ENCODE measurements at places on chromosomes 6 and 20. TPM values are rescaled to one million over a fixed set of nuclear protein-coding genes. Genes with fewer than 3 reads are reported as not detected.

GRCh38 chr20:38173237-38174156 lies 8.4 kb upstream of the TGM2 start:
- H3K4me1 ChIP-seq = no peaks in the 10 kb centered on the region
- no peak overlapping the region for H3K27ac ChIP-seq
- H3K27me3 ChIP-seq = no peaks in the 10 kb centered on the region
- no peaks in the 10 kb centered on the region for H3K36me3 ChIP-seq
- no peak for DNase-seq
- H3K4me3 ChIP-seq = no peak overlapping the region

DNA sequence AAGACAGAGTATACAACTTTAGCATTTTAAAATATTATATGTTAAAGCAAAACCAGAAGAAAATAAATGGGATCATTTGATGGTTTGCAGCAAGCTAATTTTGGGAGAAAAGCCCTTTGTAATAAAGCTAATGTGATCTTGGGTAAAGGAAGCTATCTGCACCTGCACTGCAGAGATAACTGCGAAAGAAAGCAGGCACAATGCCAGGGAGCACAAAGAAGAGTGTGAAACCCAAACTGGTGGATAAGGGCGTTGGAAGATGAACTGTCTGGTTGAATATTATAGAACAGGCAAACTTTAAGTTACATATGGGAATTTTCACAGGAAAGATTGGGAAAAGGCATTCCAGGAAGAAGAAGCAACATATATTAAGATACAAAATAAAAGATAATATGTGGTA lies 179.2 kb upstream of the KHDRBS2 start:
- no peaks in the 10 kb centered on the region for H3K4me1 ChIP-seq

The KHDC1L gene
- not detected for polyA plus RNA-seq

DNA sequence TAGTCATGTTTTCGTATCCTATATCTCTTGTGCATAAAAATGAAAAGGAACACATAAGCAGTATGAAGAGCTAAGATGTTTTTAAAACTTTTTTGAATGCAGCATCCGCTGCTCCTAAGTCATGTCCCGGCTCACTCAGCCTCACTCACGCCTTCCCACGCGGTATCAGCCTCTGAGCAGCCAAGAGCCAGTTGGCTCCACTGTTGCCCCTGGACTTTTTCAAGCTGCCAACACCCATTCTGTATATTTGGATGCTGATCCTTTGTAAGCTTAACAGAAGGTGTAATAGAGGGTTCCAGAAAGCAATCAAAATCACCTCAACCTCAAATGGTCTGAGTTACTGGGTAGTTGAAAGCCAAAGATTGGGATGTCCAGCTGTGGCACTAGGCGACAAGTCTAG lies 139.3 kb downstream of the TTLL2 start:
- H3K36me3 ChIP-seq = no peaks in the 10 kb centered on the region
- peaks cover 2% of the 10 kb centered on the region for H3K27me3 ChIP-seq
- no peak overlapping the region for H3K27ac ChIP-seq
- no peak overlapping the region for H3K4me3 ChIP-seq

- H3K27me3 ChIP-seq = no peaks in the 10 kb centered on the region
- H3K4me3 ChIP-seq = no peak overlapping the region
- H3K4me1 ChIP-seq = no peaks in the 10 kb centered on the region
- H3K27ac ChIP-seq = no peak overlapping the region
- H3K36me3 ChIP-seq = no peaks in the 10 kb centered on the region
- DNase-seq = no peak
Observed at GRCh38 chr20:61310954-61311353, 58.9 kb downstream of the CDH4 start.

- H3K4me1 ChIP-seq = no peaks in the 10 kb centered on the region
- no peak overlapping the region for H3K27ac ChIP-seq
- no peaks in the 10 kb centered on the region for H3K36me3 ChIP-seq
- no peak for DNase-seq
Observed at GRCh38 chr6:7719364-7719850, 6.5 kb upstream of the BMP6 start.

- H3K27me3 ChIP-seq = no peaks in the 10 kb centered on the region
- H3K4me1 ChIP-seq = peaks cover 13% of the 10 kb centered on the region
- DNase-seq = no peak
Observed at GRCh38 chr6:70684794-70685493, 17.3 kb downstream of the SMAP1 start.

The PXDC1 gene
- not detected for polyA plus RNA-seq

DNA sequence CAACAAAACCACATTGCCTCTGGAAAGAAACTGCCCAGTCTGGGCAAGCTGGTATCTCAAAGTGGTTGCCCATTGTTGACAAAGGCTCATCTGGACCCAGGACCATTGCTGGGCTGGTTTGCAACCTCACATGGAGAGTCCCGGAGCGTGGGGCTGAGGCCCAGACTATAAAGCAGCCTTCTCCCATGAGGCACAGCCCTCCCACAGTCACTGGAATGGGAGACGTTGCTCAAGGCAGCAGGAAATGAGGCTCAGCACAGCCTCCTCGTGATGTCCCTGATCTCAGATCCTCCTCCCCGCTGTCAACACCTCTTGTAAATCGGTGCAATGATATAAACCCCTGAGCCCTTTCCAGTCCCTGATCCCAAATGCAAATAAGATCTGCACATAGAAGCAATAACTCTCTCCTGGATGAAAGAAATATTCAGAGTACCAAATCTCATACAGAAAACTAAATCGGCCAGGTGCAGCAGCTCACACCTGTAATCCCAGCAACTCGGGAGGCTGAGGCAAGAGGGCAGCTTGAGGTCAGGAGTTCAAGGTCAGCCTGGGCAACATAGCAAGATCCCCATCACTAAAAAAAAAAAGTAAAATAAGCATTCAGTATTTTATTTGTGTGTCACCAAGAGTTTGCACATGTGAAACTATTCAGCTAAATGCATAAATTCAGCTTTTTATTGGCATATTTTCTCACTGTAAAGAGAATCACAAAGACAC lies 103.0 kb upstream of the RREB1 start:
- H3K4me1 ChIP-seq = no peaks in the 10 kb centered on the region
- no peak overlapping the region for H3K27ac ChIP-seq
- no peaks in the 10 kb centered on the region for H3K27me3 ChIP-seq

DNA sequence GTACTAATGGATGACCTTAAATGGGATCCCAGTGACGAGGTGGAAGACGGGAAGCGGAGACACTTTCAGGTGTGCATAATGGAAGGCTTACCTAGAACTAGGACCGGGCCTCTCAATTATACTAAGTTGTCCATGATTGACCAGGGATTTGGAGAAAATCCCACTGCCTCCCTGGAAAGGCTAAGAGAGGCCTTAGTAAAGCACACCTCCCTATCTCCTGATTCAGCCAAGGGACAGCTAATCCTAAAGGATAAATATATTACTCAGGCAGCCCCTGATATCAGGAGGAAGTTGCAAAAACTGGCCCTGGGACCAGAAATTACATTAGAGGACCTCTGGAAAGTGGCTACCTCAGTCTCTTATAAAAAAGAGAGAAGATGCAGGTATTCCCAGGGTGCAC lies 93.2 kb downstream of the JARID2 start:
- no peak for DNase-seq
- H3K27me3 ChIP-seq = no peaks in the 10 kb centered on the region
- no peak overlapping the region for H3K4me3 ChIP-seq
- peaks cover 19% of the 10 kb centered on the region for H3K4me1 ChIP-seq
- no peak overlapping the region for H3K27ac ChIP-seq
